ENCODE measurements at places on chromosomes 3 and 15.

DNA sequence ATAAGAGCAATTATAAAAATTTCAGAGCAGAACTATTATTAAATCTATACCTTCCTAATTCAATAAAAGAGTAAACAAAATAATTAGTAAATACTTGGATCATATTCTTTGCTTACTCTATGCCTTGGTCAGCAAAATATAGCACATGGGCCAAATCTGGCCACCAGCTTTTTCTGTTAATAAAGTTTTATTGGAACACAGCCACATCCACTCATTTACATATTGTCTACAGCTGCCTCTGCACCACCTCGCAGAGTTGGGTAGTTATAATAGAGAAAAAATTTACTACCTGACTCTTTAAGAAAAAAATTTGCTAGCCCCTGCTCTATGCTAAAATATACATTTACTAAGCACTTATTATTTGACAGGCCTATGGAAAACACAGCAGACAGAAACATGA lies 32.2 kb upstream of the GANC start:
- no peak for DNase-seq

- DNase-seq, result no peak
Measured at GRCh38 chr15:60364612-60364924, 33.2 kb downstream of the ANXA2 start.

- no peak for DNase-seq
Measured at GRCh38 chr3:126517291-126517951, at the start of gene UROC1. TSS of gene UROC1 (minus strand) at chr3:126517773. CDS start at chr3:126517719, 54 bp downstream.

DNA sequence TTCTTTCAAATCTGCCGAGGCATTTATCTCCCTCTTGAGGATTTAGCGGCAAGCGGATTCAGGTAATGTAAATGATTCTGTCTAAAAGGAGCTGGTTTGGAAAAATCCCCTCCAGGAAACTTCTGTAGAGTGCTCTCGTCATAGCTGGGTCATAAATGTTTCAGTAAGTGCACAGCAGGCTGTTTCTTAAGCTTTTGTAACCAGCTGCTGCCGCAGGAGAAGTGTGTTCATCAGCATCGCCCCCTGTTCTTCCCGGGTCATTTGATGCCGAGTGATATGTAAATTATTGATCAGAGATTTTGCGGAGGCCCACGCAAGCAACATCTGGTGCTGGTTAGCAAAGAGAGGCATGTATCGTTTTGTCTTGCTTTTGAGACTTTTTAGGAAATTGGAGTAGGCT lies 53.1 kb downstream of the DNASE1L3 start:
- no peak for DNase-seq

DNA sequence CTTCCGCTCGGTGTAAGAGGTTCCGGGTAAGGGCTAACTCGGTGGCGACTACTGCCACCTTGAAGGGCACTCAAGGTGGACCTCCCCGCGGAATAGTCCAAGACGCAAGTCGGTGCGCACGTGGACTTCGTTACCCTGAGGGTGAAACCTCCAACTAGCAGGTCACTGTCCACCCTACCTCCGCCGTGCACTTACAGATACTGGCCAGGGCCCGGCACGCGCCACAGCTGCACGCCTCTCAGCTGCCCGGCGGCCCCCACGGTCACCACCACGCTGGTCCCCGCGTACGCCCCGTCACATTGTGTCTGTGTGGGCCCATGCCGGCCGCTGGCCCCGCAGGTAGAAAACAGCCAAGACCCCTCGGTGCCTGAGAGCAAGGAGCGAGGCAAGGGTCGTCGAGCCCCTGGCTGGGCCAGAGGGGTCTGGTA lies 1.1 kb downstream of the LTK start:
- DNase-seq, result no peak

DNA sequence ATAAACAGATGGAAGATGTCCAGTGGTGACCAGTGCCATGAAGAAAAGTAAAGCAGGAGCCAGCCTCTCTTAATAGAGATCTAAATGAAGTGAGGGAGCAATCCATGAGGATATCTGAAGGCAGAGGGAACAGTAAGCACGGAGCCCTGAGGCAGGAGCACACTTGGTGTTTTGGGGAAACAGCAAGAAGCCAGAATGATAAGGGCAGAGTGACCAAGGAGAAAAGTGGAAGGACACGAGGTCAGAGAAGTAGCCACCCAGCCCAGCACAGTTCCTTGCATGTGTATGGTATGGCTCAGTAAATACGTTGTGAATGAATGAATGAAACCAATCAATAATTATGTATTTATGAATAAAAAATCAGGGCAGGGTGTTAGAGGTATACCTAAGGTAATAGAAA lies 11.6 kb downstream of the KLHL18 start:
- no peak for DNase-seq

DNA sequence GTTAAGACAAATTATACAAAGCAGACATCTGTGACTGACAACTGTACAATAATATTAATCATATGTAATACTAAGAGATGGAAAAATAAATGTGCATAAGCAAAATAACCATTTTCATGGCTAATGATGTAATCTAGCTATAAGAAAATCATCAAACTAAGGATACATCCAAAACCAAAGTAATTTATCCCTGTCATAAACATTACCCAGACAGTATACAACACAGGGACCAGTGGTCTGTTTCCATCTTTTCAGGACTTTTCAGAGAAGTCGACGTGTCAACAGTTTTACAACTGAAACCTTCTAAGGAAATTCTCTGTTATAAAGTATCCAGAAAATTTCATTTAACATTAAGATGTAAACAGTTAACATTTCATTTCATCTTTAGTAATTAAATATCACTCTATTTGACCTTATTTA lies 11.0 kb downstream of the THBS1 start:
- no peak for DNase-seq

- DNase-seq, result no peak
Measured at GRCh38 chr3:176359211-176359610, 838.1 kb downstream of the TBL1XR1 start.

DNA sequence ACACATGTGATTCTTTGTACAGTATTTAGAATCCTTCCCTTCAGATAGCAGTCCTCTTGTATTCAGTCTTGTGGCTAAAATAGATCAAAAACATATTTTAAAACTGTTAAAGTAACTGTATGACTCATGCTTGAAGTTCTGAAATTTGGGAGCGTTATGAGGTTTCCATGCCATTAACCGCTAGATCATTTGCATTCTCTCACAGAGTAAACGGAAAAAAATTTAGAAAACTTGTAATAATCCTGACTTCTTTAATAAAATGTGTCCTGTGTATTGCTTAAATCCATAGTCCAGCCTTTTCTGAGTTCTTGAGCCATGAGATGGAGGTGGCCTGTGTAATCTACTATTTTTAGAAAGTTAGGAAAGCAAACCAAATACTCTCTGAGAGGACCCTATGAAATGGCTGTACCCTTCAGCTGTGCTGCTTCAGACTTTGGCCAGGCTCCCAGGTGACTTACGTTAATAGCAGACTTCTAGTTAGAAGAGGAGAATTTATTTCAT lies 33.8 kb downstream of the MBNL1 start:
- no peak for DNase-seq

DNA sequence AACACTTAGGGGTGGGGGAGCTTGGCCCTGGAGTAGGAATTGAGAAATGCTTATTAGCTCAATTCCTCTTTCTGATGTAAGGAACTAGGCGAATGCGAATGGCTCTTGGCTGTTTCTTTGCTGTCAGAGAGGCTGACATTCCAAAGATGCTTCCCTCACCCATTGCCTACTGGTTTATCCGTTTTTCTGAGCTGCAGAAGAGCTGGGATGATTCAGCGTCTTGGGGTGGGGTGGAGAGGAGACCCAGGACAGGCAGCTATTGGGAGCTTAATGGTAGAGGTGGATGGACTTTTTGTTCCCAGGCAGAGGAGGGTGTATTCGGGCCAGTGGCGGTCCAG lies 9.8 kb downstream of the PLEKHO2 start:
- no peak for DNase-seq

DNA sequence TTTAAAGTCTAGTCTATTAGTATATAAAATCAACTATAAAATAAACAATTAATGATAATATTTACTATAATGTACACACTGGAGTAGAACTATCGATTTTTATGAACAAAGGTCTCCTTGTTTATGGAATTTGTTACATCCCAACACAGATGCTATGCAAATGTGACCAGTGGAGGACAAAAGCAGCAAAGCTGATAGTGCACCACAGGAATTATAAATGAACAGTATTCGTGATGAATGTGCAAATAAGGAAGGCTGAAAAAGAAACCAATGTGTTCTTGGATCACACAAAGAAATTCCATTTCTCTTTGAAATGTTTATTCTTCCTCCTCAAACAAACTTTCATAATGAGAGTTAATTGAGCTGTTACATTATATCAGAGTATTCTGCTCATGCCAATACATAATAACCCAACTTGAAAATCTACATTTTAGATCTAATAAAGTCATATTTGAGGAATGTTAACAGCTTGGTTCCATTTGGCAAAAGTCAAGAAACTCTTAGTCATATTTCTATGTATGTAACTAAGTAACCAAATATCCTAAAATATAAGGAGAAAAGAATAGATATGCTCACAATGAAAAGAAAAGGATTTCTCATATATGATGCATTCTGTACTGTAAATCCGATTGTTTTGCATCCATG lies 79.3 kb downstream of the NEK10 start:
- DNase-seq, result no peak

GRCh38 chr3:31755926-31756658 lies 223.4 kb downstream of the STT3B start:
- no peak for DNase-seq

- no peak for DNase-seq
Measured at GRCh38 chr3:14503033-14503705, 37.0 kb downstream of the GRIP2 start.

- DNase-seq, result no peak
Measured at GRCh38 chr15:62240121-62241096, 75.3 kb upstream of the C2CD4B start.

- DNase-seq, result no peak
Measured at GRCh38 chr3:192246847-192247559, 480.3 kb downstream of the FGF12 start.

DNA sequence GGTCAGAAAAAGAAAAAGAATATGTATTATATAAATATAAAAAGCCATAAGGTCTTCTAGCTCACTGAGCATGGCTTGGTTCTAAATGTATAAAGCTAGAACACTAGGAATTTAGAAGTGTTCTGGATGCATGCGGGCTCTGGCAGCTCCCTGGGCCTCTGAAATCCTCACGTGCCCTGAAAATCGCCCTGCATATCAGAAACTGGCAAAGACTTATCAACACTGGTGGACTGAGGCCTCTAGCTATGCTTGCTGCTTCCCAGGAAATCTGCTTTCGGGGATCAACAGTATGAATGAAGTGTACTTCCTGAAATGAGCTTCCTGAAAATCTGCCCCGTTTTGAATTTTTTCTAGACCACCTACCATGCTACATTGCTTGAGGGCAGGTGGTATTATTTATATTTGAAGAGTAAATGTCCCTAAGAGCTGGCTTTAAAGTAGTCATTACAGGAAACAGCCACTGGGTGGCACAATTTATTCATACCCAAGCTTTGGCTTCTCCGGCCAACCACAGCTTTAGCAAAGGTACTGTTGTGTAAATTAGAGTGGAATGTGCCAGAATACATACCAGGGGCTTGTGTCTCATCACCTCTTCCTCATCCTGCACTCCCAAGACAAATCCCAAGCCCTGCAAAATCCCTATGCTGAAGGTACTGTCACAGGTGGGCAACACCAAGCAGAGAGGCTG lies 17.7 kb downstream of the CRTAP start:
- DNase-seq, result no peak

DNA sequence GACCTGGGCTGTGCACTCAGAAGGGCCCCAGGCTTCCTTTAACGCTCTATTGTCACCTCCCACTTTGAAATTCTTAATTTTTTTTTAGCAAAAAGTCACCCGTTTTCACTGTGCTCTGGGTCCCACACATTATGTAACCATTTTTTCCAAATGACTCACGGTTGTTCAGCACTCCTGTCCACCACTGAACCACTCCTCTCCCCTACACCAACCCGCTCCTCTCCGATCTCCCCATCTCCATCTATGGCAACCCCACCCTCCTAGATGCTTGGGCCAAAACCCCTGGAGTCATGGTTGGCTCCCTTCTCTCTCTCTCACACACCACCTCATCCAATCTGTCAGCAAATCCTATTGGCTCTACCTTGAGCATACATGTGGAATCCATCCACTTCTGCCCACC lies 41.2 kb upstream of the LINGO1 start:
- no peak for DNase-seq

DNA sequence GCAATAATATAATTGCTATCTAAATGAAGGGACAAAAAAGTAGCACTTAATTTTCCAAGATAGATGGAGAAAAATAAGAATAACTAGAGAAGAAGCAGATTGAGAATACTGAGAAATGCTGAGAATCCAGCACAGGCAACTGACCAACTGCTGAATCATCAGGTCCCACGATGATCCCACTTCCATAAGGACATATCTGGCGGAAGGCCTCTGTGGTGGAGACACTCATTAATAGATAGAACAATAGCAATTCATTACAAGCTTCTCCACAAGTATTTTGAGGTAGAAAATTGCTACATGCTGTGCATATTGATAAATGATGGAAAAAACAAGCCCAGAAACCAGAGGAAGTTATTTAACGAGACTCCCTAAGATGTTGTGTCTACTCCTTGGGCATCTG lies 105.9 kb downstream of the DUT start:
- no peak for DNase-seq

- no peak for DNase-seq
Measured at GRCh38 chr3:111283165-111283564, 211.5 kb downstream of the NECTIN3 start.

DNA sequence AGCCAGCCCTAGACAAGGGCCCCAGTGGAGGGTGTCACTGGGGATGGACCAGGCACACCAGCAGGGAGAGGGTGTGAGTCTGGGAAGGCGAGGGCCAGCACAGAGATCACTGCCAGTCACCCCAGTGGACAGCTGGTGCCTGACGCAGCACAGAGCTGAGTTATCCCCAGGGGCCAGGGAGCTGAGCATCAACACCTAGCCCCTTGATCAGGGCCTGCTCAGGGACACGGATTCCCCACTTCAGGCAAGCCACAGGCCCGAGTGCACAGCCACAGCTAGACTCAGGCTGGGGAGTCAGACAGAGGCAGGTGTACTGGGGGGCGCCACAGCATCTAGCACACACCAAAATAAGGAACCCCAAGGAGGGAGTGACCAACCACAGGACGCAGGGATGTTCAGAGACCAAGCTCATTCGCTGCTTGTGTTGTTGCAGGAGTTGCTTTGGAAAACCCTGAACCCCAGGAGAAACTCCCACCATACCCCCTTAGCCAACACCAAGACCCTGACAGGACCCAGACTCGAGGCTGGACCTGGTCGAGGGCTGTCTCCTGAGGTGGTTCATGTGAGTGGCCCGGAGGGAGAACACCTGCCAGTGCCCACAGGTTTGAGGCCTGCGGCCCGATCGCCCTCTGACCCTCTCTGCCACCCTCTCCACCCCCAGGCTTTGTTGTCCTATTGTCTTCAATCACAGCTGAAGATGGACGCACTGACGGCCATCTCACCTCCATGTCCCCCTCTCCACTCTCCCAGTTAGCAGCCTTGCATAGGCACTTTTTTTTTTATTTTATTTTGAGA lies 146.8 kb downstream of the TPRA1 start:
- DNase-seq, result no peak

DNA sequence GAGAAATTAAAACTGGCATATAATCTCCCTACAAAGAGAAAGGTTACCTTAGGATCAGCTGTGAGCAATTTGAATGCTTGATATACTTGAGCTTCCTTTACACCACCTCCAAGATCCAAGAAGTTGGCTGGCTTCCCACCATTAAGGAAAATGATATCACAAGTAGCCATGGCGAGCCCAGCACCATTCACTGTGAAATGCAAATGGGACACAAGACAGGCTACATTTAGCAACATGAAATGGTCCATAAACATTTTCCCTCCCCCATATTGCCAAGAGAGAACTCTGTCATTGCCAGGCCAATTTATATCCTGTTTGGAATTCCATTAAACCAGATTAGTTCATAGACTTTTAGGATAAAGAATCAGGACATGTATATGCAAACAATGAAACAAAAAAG lies 158.7 kb downstream of the SUCLG2 start:
- no peak for DNase-seq

All from esophagus squamous epithelium (tissue), 5 donors.